ENCODE measurements at places on chromosomes 16 and 17. TPM values are rescaled to one million over a fixed set of nuclear protein-coding genes. Genes with fewer than 3 reads are reported as not detected.

DNA sequence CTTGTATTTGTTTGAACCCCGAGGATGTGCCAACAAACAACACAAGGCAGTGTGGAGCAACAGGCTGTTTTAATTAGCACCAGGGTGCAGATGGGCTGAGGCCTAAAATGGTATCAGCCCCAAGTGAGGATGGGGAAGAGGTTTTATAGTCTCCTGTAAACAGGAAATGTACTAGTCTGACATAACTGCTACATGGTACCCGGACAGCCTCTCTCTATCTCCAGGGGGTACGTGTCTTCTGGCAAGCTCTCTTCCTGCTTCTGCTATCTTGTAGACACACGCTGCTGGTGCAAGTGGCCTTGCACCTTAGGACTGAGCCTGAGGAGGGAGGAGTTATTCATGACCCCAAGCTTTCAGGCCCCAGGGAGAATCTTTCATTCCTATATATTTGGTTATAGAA, 2451.0 kb downstream of the TP53TG3F start:
- no peak overlapping the region for H3K4me3 ChIP-seq
- DNase-seq: no peak
- H3K27ac ChIP-seq: no peak overlapping the region
- H3K4me1 ChIP-seq: no peaks in the 10 kb centered on the region

DNA sequence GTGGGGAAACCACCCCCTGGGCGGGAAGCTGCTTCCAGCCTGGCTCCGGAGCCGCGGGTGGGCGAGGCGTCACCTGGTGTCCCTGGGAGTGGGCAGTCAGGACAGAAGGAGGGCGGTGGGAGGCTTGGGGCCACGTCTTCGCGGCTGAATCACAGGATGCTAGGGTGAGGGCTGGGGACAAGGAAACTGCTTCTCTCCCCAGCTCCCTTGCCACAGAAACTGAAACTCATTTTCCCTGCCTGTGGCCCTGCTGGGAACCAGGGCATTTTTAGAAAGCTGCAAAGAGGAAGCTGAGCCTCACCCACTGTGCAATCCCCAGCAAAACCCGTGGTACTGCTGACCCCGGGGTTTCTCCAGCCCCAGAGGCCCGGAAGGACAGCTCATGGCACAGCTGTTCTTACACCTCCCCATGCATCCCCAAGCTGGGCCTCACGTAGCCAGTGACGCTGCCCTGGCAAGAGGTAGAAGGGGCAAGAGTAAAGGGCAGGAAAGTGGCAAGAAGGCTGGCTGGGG, 8.2 kb downstream of the RHBDF2 start:
- H3K4me1 ChIP-seq: peaks cover 18% of the 10 kb centered on the region
- no peak overlapping the region for H3K4me3 ChIP-seq
- no peaks in the 10 kb centered on the region for H3K36me3 ChIP-seq
- no peaks in the 10 kb centered on the region for H3K27me3 ChIP-seq

Gene CLEC10A
- not detected for total RNA-seq

DNA sequence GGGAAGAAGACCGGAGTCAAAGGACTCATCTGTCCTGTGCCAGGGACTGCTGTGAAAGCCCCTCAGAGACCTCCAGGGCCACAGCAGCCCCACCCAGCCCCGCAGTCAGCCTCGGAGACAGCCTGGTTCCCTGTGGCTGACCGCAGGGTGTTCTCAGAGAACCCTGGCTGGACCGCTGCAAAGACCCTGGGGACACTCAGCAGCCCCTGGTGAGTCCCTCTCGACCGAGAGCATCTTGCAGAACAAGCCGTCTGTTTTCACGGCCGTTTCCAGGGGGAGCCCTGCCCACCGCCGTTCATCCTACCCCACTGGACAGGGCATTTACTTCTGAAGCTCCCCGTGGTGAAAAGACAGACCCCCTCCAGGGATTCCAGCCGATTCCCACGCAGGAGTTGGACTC, 10.3 kb downstream of the UBALD1 start:
- no peaks in the 10 kb centered on the region for H3K36me3 ChIP-seq
- no peak for DNase-seq
- H3K27me3 ChIP-seq: no peaks in the 10 kb centered on the region

- H3K27ac ChIP-seq: no peak overlapping the region
- H3K4me3 ChIP-seq: no peak overlapping the region
- no peaks in the 10 kb centered on the region for H3K27me3 ChIP-seq
- no peak for DNase-seq
- H3K36me3 ChIP-seq: peaks cover 6% of the 10 kb centered on the region
These were observed 24.4 kb downstream of the LASP1 start for GRCh38 chr17:38894276-38894675.

Gene SNAI3
- 0.46 TPM for total RNA-seq

Gene EFCAB5
- total RNA-seq: 0.07 TPM

Gene USH1G
- total RNA-seq: 0.04 TPM

DNA sequence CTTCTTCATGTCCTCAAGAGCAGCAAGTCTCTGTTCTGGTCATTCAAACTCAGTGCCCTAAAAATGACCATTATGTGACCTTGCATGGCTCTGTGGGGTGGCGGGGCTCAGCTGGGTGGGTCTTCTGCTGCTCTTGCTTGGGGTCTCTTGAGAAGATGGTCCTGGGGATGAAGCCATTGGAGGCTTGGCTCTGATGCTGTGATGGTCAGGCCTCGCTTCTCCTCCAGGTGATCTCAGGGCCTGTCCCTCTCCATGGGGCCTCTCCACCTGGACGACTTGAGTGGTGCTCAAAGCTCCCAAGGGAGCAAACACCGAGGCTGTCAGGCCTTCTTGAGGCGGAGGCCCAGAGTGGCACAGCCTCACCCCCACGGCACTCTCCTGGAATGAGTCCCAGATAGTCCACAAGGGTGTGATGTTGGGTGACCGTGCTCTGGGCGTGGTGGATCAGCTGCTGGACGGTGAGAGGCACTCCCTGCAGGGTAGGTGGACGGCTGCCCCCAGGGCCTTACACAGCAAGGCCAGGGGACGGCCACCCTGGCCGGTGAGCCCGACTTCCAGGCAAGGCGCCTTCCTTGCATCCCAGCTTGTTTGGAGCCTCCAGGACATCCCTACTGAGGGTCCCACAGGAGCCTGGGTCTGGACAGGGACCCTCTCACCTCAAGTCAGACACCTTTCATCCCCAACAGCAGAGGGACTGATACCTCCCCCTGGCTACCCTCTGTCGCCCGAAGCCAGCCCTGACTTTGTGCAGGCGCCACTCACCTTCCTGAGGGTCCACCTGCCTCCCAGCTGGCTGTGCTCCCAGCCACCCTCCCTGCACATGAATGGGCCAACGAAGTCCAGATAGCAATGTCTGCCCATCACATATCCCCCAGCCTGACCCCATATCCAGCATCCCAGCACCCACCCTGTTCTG, 48.7 kb downstream of the USP22 start:
- no peaks in the 10 kb centered on the region for H3K27me3 ChIP-seq
- peaks cover under 1% of the 10 kb centered on the region for H3K36me3 ChIP-seq
- H3K4me3 ChIP-seq: no peak overlapping the region
- no peak overlapping the region for H3K27ac ChIP-seq

Gene P3H4
- 29.6 TPM for total RNA-seq

DNA sequence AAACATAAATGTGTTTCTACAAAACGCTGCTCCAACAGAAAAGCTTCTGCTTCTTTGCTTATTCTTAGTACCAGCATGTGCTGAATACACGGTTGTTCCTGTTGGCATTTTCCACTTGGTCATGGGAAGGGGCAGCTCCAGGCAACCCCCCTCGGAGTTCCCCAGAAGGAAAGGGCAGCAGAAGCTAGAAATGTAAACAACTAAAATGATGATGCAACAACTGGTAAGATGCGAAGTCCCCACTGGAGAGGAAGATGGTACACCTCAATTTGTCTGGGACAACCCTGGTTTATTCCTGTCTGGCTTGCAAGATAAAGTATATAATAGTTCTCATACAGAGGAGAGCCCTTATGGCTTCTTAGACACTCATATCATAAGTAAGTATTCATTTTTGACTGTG, 9.2 kb upstream of the CCL13 start:
- DNase-seq: no peak
- H3K36me3 ChIP-seq: no peaks in the 10 kb centered on the region
- H3K4me1 ChIP-seq: no peaks in the 10 kb centered on the region
- H3K27me3 ChIP-seq: no peaks in the 10 kb centered on the region
- H3K4me3 ChIP-seq: no peak overlapping the region

Gene GLTPD2
- total RNA-seq: 0.98 TPM

DNA sequence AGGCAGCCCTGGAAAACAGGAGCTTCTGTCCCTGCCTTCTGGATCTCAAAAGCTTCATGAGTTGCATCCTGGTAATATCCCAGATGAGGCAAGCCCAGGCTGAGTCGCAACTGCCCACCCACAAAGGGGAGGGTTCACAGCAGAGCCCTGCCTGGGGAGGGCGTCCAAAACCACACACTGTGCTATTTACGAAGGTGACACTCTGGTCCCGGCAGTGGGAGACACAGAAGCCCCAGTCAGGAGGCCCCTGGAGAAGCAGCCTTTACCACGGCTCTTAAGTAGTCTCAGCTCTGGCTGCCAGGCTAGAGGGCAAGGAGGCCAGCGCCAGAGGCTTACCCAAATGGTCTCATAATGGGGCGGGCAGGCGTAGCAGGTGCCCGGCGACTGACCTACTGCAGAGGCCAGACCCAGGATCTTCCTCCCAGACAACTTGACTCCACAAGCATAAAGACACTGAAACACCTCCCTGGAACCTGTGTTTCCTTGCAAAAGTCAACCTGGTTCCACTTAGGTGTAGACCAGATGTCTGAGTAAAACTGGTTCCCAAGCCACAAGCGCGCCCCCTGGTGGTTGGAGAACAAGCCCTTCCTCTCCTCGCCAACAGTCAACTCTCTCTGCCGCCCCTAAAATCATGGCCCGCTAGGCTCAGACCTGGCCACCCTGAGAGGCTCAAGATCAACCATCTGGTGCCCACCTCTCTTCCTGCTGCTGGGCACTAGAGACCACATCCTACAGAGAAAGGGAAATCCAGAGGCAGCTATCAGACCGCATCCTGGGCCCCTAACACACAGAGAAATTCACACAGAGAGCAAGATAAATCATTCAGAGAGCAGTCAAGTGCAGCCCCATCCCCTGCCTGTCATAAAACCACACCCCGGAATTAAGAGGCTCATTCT, 5.2 kb downstream of the AXIN2 start:
- no peaks in the 10 kb centered on the region for H3K36me3 ChIP-seq
- peak; percentile 80 for DNase-seq
- 0 out of 2 replicates have a peak, but pooled peaks cover 3% of the 10 kb centered on the region for H3K4me1 ChIP-seq
- H3K27me3 ChIP-seq: peaks cover 10% of the 10 kb centered on the region
- no peak overlapping the region for H3K27ac ChIP-seq
- no peak overlapping the region for H3K4me3 ChIP-seq

Gene ERN2
- total RNA-seq: not detected

Gene ELAC2
- total RNA-seq: 290 TPM

Gene PPP1R27
- not detected for total RNA-seq

Gene PRKCB
- total RNA-seq: not detected

GRCh38 chr16:68246666-68247065, 1.5 kb downstream of the PLA2G15 start:
- peaks cover 15% of the 10 kb centered on the region for H3K4me1 ChIP-seq
- no peak overlapping the region for H3K4me3 ChIP-seq
- no peaks in the 10 kb centered on the region for H3K36me3 ChIP-seq
- H3K27me3 ChIP-seq: no peaks in the 10 kb centered on the region

GRCh38 chr17:64424324-64424849, 24.5 kb upstream of the MILR1 start:
- no peak overlapping the region for H3K27ac ChIP-seq
- peaks cover 10% of the 10 kb centered on the region for H3K4me1 ChIP-seq
- peaks cover 4% of the 10 kb centered on the region for H3K36me3 ChIP-seq
- no peak overlapping the region for H3K4me3 ChIP-seq
- DNase-seq: no peak

Gene MT4
- total RNA-seq: not detected

Gene RBFOX1
- not detected for total RNA-seq

DNA sequence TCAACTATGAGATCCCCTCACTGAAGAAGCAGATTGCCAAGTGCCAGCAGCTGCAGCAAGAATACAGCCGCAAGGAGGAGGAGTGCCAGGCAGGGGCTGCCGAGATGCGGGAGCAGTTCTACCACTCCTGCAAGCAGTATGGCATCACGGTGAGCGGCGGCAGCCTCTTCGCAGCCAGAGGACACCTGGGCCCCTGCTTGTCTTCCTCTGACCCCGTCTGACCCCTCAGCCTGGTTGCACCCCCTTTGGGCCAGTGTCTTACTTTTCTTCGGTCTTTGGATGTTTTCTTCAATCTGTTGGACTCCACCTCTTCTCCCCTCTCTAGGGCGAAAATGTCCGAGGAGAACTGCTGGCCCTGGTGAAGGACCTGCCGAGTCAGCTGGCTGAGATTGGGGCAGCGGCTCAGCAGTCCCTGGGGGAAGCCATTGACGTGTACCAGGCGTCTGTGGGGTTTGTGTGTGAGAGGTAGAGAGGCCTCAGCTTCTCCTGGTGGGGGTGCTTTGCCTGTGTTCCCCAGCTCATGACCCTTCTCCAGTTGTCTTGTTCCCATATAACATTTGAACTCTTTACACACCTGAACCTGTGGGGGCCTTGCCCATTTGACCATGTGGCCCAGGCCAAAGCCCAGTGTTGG, 4.4 kb downstream of the CDK5RAP3 start:
- H3K27me3 ChIP-seq: no peaks in the 10 kb centered on the region
- H3K36me3 ChIP-seq: peaks cover 37% of the 10 kb centered on the region
- no peak overlapping the region for H3K4me3 ChIP-seq
- DNase-seq: no peak
- peaks cover 16% of the 10 kb centered on the region for H3K4me1 ChIP-seq

GRCh38 chr17:79970576-79971068, 65.0 kb downstream of the TBC1D16 start:
- no peak overlapping the region for H3K4me3 ChIP-seq
- H3K27me3 ChIP-seq: no peaks in the 10 kb centered on the region
- H3K27ac ChIP-seq: no peak overlapping the region
- peak; percentile 81 for DNase-seq
- H3K4me1 ChIP-seq: no peaks in the 10 kb centered on the region

DNA sequence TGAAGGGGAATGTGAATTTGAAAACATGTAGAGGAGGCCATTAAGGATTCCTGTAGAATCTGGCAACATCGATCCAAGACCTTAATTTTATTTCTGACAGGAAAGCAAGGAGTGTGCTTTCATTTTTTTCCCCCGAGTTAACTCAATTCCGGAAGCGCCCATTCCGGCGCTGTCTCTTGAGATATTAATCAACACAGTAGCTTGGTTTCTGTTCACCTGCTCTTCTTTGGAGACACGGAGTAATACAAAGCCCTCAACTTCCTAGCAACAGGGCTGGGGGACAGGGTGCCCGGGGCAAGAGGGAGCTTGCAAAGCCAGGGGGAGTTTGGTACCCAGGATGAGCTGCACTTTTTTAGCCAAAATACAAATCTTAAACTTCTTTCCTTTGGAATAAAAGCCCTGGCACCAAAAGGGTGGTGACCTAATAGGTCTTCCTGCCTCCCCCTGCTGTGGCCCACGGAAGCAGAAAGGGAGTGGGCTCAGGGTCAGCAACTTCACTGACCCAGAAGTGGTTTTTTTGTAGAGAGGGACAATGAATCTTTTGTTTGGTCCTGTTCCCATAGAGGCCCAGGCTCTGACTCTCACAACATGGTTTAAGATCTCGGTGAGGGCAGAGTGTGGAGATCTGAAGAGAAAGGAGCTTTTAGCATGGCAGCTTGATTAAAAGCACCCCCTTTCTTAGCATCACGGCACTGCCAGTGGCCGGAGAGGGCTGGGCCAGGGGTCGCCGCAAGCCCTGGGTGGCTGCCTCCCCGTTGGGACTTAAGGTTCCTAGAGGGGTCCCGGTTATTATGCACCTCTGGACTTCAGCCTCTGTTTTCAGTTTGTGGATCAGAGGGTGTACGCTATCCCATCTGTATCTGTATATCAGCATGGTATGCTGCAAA, 207.3 kb downstream of the CCDC182 start:
- DNase-seq: no peak
- no peak overlapping the region for H3K4me3 ChIP-seq
- no peaks in the 10 kb centered on the region for H3K27me3 ChIP-seq
- H3K4me1 ChIP-seq: no peaks in the 10 kb centered on the region
- no peak overlapping the region for H3K27ac ChIP-seq

- H3K4me1 ChIP-seq: no peaks in the 10 kb centered on the region
- no peaks in the 10 kb centered on the region for H3K27me3 ChIP-seq
- no peak within 1 kb of the TSS for H3K27ac ChIP-seq
- no peak for DNase-seq
- H3K36me3 ChIP-seq: no peaks in the 10 kb centered on the region
These were observed at the start of gene CHRNB1 for GRCh38 chr17:7444682-7445618. CHRNB1 (plus strand) TSS chr17:7445061; CDS start chr17:7445128, 67 bp downstream.

Gene CBX8
- 12.8 TPM for total RNA-seq
